ENCODE measurements at places on chromosomes 4 and X.

GRCh38 chr4:184653650-184654049 lies 4.1 kb downstream of the PRIMPOL start:
- DNase-seq, result no peak

DNA sequence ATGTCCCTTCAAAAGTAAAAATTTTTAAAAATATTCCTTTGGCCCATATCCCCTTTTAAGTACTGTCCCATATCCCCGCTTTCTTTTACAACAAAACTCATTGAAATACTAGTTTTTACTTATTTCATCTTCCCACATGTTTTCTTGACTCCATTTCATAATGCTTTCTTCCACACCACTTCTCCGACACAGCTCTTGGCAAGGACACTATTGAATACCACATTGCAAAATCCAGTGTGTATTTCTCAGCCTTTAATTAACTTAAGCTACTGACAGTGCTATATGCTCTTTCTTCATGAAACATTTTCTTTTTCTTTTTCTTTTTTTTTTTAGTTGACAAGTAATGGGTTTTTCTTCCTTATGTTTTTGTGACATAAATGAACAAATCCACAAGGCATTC lies 28.8 kb downstream of the PRDM8 start:
- DNase-seq, result no peak

- peak; percentile 24 for DNase-seq
Observed at GRCh38 chr4:89305712-89306437, 1.7 kb downstream of the GPRIN3 start.

DNA sequence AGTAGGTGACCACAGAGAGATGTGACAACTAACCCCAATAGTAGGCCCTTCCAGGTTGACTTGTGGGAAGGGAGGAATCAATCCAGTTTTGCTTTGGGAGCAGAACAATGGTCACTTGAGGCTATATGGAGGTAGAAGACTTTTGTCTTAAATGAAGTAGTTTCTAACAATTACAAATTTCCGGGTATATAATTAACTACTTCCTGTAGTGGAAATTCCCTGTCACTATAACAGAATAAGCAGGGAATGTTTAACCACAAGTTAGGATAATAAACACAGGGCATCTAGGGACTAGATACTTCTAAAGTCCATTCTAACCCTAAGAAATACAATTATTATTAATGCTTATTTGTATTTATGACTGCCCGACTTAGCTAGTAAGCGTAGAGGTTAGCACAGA lies 99.0 kb upstream of the TRPC3 start:
- DNase-seq, result no peak

DNA sequence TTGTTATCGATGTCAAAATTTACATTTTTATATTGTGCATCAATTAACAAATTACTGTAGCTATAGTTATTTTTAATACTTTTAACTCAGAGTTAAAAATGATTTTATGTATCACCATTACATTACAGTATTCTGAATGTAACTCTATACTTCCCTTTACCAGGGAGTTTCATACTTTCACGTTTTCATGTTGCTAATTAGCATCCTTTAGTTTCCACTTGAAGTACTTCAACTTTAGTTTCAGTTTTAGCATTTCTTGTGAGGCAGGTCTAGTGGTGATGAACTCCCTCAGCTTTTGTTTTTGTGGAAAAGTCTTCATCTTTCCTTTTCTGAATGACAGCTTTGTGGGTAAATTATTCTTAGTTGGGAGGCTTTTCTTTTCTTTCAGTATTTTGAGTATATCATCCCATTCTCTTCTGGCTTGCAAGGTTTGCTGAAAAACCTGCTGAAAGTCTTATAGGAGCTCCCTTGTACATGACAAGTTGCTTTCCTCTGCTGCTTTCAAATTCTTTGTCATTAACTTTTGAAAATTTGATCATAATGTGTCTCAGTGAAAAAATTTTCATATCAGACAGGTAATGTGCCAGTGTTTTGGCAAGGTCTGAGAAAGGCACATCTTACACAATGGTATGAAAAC lies 9.8 kb upstream of the CISD2 start:
- DNase-seq, result no peak

GRCh38 chrX:119549327-119550016 lies 15.7 kb downstream of the STEEP1 start:
- no peak for DNase-seq

DNA sequence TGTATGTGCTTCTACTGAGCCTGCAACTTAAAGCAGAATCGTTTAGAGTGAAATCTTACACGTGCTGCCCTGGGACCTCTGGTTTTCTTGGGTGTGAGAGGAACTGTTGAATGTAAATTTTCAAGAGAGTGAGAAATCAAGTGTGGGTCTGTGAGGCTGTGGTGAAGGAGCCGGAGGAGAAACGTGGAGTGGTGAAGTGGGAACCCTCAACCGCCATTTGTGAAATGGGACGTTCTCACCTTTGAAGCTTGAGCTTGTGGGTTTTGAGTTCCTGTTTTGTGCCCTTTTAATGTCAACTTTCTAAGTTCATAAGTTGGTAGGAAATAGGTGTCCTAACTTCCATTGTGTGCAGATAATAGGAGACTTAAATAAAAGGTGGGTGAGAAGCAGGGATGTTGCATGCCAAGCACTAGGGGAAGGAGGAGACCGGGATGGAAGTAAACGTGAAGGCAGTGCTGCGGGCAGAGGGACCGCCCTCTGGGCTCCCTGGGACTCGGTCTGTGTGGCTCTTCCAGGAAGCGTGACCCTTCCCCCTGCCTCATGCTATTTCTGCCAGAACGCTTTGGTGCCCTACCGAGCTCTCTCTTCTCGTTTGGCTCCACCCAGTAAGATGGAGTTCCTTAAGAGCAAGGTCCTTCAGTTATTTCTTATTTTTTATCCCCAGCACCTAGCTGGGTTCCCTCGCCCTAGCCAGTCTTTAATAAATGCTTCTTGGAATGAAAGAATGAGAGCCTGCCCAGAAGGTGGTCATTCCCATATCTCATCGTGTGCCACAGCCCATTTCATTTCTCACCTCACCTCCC lies 56.0 kb downstream of the TMEM131L start:
- DNase-seq, result peak; percentile 33

DNA sequence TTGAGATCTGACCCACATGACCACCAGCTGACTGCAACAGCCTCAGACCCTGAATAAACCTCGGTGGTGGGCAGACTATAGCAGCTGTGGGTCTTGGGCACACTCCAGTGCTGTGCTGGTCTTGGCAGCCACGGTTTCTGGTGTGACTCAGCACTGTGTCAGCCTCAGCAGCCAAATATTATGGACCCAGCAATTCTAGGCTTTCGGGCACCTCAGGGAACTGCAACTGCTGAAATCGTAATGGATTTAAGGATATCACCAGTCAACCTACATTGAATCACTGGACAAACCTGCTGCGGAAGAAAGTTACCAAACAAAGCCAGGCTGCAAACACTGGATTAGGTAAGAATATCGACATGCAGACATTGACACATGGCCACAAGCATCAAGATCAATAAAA lies 10.5 kb upstream of the UBE2NL start:
- DNase-seq, result no peak

- DNase-seq, result no peak
Observed at GRCh38 chr4:33162122-33162521, 2442.0 kb downstream of the PCDH7 start.

GRCh38 chr4:89572224-89572858 lies 264.6 kb downstream of the SNCA start:
- DNase-seq, result no peak

- no peak for DNase-seq
Observed at GRCh38 chrX:126836186-126836585, 16.7 kb downstream of the PRR32 start.

DNA sequence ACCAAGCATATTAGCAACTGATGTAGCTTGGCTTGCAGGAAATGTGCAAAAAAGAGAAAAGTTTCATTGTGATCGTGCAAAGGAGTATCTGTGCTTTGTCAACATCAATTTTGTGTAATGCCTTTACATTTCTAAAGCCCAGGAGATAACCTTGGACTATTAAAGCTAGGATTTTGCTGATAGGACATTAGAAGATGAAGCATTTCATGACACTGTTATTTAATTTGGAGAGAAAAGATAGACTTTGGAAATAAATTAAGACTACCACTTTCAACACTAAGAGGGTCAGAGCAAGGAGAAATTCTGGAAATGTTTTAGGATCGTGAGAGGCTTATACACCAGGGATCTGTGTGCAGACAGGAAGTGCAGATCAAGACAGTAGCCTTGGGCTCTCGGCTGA lies 120.6 kb upstream of the MID1 start:
- no peak for DNase-seq

- DNase-seq, result no peak
Observed at GRCh38 chr4:163600727-163601126, 106.2 kb downstream of the TMA16 start.

DNA sequence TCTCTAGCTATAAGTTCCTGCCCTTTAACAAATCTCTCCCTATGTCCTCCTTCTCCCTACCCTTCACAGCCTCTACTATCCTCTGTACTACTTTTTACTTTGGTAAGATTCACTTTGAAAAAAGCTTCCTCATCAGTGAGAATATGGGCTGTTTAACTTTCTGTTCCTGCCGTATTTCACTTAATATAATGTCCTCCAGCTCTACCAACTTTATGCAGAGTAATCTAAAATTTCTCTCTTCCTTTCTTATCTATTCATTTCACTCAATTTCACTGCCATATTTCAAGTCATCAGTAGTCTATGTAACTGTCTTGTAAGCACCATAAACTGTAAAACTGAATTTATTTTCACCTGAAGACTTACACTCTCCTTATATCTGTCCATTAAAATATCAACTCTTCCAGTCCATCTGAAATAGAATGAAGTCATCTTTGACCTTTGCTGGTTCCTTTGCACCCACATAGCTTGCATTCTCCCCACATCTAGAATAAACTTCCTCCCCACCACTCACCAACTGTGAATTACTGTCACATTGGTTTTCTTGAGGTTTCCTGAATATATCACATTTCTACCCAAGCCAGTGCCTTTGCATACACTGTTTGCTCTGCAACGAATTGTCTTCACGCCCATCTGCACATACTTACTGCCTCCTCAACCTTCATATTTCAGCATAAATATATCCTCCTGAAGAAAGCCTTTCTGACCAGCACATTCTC lies 54.6 kb downstream of the ARAP2 start:
- no peak for DNase-seq

DNA sequence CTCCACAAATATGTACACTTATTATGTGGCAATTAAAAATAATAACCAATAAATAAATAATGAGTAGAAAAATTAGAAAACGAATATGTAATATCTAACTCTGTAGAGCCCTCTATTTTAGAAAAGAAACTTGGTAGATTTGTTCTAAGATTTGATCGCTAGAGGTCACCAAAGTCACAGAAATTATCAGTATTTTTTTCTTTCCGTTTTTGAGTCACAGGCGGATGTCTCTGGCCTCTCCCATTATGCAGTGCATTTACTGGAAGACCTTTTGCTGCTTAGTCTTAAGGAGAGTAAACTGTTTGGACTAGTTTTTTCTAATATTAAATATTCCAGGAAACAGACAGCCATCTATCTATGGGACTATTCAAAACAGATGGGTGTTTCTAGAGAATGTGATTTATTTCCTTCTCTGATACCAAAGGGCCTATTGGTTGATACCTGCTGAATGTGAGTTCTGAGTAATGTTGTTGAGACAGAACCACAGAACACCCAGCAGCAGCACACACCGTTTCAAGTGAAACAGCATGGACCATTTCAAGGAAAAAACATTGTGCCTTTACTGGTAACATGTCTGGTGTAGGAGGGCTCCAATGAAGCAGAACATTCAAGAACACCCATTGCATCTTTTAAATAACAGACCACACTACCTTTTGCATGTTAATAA lies 34.0 kb upstream of the GYPA start:
- no peak for DNase-seq

- no peak for DNase-seq
Observed at GRCh38 chrX:103919270-103919637, 43.2 kb upstream of the TMSB15B start.
